ENCODE measurements at places on chromosomes 6 and 20.

GRCh38 chr6:161437851-161438250 is 164.0 kb upstream of the AGPAT4 start:
- DNase-seq: no peak
- no peaks in the 10 kb centered on the region for H3K27me3 ChIP-seq
- no peaks in the 10 kb centered on the region for H3K4me1 ChIP-seq
- no peak overlapping the region for H3K27ac ChIP-seq
- no peaks in the 10 kb centered on the region for H3K36me3 ChIP-seq
- no peak overlapping the region for H3K4me3 ChIP-seq

DNA sequence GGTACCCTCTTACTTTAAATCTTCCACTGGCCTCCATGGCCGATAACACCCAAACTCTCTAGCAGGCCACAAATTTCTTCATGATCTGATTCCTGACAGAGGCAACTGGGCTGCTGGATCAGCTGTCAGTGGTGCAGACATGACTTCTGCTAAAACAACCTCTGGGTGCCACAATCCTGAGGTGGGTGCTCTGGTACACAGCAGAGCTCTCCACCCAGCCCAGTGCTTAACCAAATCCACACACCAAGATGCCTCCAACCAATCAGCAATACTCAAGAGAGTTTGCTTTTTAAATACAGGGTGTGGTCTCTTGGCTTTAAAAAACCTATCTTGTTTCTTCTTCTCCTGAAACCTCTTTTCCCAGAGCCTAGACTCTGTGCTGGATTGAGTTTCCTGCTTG is 126.6 kb upstream of the SPACA1 start:
- no peaks in the 10 kb centered on the region for H3K36me3 ChIP-seq
- peaks cover 12% of the 10 kb centered on the region for H3K27me3 ChIP-seq
- H3K27ac ChIP-seq: no peak overlapping the region
- DNase-seq: no peak

- H3K4me1 ChIP-seq: no peaks in the 10 kb centered on the region
- H3K27ac ChIP-seq: no peak overlapping the region
- no peaks in the 10 kb centered on the region for H3K36me3 ChIP-seq
- DNase-seq: no peak
- no peaks in the 10 kb centered on the region for H3K27me3 ChIP-seq
Observed at GRCh38 chr6:54262971-54263370, 45.3 kb upstream of the TINAG start.

DNA sequence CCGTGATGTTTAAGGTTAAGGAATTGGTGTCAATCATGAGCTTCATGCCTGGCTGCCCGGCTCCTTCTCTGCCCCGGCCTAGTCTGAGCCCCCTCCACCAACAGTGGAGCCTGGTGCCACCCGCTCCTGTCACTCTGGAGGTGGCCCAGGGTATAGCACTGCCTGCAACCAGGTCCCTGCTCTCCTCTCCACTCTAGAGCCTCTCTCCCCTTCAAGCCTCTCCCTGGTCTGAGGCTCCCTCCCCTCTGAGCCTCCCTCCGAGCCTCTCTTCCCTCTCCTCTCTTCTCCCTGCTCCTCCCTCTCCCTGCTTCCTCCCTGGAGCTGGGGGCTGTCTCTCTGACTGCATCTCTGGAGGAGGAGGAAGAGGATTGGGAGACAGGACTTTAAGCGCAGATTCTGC is 31.3 kb upstream of the MRGBP start:
- no peaks in the 10 kb centered on the region for H3K4me1 ChIP-seq
- H3K27me3 ChIP-seq: no peaks in the 10 kb centered on the region
- no peak overlapping the region for H3K4me3 ChIP-seq
- no peak overlapping the region for H3K27ac ChIP-seq
- H3K36me3 ChIP-seq: no peaks in the 10 kb centered on the region
- DNase-seq: no peak

Measured in activated CD4-positive, alpha-beta T cell treated with anti-CD3 and anti-CD28 coated beads, Interleukin-2, amount 10 ng/mL, durations not matched to agents 7 days and 5 days (primary cell).